NCI-H748 treated with DMSO at 0.1 percent for 48 hours (cell line): ENCODE measurements at places on chromosomes 2 and 18.
A peak's percentile ranks its signal among the peaks of the same experiment; 100 is the strongest.

DNA sequence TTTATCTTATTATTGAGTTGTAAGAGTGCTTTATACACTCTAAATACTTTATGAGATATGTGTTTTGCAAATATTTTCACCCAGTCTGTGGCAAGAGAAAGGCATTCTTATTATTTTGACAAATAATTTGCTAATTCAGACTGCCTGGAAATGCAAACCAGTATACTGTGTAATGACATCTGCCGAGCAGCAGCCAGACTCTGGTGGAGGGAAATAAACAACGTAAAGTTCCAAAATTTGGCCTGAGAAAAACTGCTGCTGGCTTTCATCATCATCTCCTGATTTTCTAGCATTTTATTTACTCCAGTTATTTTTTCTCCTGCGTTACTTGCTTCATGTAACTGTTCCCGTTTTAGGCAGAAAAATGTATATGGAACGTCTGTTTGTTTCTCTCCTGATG is 161.6 kb downstream of the RNF152 start:
- no peak for DNase-seq

DNA sequence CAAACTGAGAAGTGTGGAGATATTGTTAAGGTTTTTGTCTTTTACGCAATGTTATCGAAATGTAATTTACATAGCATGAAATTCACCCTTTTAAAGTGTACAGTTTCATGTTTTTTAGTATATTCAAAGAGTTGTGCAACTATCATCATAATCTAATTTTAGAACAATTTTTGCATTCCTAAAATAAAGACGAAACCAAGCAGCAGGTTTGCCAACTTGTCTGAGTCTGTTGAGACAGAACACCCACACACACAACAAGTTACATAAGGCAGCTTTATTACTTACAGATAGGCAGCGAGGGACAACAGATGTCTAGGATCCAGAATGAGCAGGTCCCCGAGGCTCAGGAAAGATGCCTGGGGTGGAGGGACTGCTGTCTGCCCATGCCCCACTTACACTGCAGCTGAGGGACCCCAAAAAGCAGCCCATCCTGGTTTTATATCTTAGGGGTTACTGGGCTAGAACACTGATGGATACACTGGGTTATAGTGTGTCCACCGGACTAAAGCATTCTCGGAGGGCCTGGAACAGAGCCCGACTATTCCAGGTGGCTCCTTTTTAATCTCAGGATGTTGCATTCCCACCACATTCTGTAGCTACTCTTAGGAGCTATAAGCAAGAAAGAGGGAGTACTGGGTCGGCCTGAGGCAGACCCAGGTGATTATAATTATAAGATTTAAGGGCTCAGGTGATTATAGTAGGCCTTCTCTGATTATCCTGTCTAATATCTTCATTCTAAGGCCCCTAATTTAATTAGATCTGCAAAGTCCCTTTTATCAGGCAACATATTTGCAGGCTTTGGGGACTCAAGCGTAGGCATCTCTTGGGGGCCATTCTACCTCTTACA is 150.2 kb upstream of the DOK6 start:
- no peak for DNase-seq

DNA sequence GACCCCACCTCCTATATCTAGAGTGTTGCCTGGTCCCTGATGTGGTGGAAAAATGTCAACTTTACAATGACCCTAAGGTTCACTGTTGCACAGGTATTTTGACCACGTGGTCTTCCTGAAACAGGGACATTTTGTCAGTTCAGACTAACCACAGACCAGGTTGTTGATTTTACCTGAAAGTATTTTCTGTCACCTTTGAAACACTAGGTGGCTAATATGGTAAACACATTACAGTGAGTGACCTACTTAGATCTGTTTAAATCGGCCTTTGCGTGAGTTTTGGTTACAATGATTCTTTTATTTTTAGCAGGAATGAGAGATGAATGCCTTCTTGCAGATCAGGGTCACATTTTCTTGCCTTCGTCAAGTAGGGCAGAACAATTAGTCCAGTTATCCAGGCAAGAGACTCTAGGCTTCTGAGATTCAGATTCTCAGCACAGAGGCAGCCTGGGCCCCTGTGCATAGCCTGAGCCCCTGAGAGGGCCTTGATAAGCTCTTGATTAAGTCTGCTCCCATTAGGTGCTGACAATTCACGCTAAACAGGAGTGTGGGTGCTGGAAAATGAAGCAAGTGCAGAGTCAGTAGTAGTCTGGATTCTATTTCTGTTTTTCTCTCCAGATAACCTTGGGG is 226.2 kb downstream of the KCNS3 start:
- no peak for DNase-seq

- DNase-seq = peak; percentile 44
Observed at GRCh38 chr18:75784390-75784789, 356.9 kb upstream of the SMIM21 start.

- no peak for DNase-seq
Observed at GRCh38 chr2:169237286-169237685, 125.0 kb downstream of the LRP2 start.

GRCh38 chr2:60515721-60516226 is 37.7 kb downstream of the BCL11A start:
- DNase-seq = no peak

DNA sequence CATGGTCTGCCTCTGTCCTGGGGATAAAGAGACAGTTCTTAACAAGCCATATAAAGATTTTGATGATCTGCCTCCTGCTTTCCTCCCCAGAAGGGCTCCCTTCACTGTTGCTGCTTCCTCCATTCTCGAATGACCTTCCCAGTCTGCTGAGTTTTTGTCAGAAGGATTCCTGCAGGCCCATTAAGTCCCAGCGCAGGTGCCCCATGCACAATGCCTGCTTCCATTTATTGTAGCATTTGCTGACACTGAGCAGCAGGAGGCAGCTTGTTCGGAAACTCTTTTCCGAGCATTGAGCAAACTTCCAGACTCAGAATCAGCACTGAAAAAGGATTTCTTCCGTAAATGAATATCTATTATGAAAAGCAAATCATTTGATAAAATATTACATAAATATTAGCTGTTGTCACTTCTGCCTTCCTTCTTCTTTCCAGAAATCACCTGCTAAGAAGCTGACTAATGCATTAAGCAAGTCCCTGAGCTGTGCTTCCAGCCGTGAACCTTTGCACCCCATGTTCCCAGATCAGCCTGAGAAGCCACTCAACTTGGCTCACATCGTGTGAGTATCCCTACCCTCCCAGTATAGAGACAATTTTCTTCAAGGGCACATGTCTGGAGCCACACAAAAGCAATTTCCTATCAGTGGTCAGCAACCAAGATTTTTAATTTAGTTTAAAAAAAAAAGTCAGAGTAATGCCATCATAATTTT is 110.4 kb downstream of the DTNA start:
- DNase-seq = no peak

DNA sequence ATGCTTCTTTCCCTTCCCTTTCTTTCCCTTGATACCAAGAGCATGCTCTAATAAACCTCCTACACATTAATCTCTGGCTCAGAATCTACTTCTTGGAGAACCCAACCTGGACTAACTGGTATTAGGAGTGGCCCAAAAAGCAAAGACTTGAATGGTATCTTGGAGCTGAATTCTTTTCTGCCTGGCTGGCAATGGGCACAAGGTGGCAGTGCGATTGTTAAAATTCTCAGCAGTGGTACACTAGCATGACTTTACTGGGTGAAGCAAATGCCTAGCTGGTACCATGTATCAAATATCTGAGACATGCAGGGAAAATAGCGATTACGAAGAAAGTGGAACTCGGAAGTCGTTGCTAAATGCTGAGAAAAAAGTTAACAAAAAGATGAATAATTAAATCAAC is 376.1 kb downstream of the XIRP2 start:
- DNase-seq = no peak

- no peak for DNase-seq
Observed at GRCh38 chr2:119914266-119914665, 98.6 kb upstream of the EPB41L5 start.

- DNase-seq = no peak
Observed at GRCh38 chr2:135130751-135131150, 78.7 kb downstream of the RAB3GAP1 start.
